ENCODE measurements at places on chromosomes 12 and 14.

DNA sequence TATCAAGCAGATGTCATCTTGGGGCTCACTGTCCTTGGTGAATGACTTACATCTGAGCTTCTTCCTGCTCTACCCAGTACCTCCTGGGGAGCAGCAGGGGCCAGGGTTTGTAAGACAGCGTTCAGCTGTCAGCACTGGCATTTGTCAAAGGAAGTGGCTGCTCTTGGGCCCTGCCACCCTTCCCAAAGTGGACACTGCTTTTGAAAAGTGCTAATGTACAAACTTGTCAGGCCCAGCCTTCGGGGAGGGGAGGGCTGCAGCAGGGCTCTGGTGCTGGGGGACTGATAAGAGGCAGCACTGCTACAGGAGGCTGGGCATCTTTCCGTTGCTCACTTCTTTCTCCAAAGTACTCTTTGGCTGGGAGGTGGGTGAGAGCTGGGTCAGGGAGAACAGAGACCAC is 59.8 kb upstream of the RBM19 start:
- DNase-seq = no peak

- DNase-seq = no peak
These were observed 642 bp upstream of the ACSM4 start for GRCh38 chr12:7303230-7303629.

DNA sequence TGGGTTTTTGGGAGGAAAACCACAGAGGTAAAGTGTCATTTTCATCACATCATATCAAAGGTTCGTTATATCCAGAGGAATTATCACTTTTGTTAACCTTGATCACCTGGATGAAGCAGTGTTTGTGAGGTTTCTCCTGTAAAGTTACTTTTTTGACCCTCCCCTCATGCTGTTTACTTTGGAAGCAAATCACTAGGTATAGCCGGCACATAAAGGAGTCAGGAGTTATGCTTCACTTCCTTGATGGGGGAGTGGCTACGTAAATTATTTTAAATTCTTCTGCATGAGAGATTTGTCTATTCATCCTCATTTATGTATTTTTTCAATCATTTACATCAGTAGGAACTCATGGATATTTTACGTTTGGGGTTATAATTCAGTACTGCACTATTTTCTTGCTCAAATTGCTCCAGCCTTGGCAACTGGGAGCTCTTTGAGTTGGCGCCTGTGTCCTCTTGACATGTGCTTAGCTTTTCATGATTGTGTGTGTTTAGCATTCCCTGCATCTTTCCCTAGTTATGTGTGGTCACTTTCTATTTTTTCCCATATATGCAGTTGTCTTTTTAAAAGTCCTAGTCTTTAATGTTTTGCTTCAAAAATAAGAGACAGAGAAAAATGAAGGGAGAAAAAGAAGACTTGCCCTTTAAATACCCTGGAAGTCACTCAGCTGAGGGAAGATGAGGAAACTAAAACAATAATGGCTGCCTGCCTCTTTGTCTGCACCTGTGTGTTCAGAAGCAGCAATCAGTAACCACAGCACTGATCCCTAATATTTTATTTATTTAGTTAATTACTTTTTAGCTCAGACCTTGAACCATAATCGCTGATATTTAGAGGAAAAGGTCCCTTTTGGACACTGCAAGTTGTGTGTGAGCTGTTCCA is 62.1 kb downstream of the ZNF641 start:
- DNase-seq = no peak

GRCh38 chr12:87943762-87944161 is 85.4 kb downstream of the C12orf50 start:
- no peak for DNase-seq

- no peak for DNase-seq
These were observed 33.5 kb upstream of the TCL1B start for GRCh38 chr14:95652690-95653089.

DNA sequence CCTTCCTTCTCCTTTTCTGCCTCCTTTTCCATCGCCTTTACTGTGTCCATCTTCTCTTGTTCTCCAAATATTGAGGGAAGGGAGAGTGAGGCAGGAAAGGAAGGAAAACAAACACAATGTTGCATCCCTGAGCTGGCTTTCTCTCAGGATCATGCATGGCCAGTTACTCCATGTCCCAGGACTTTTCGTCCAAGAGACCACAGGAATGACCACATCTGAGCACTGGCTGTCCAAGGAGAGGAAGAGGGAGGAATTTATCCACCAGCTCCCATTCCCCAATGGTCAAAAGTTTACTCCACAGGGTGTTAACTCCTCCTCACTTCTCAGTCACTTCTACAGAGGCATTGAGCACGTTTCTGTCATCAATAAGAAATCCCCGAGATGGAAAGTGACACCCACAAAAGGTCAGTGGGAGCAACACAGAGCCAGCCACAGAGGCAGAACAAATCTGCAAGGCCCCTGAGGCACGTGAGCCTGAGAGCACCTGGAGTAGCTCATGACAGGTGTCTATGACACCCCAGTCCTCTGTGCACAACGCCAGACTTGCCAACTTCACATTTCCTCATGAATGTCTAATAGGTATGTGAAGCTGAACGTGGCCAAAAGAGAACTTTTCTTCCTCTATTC is 177.3 kb upstream of the NUDT4 start:
- DNase-seq = no peak

DNA sequence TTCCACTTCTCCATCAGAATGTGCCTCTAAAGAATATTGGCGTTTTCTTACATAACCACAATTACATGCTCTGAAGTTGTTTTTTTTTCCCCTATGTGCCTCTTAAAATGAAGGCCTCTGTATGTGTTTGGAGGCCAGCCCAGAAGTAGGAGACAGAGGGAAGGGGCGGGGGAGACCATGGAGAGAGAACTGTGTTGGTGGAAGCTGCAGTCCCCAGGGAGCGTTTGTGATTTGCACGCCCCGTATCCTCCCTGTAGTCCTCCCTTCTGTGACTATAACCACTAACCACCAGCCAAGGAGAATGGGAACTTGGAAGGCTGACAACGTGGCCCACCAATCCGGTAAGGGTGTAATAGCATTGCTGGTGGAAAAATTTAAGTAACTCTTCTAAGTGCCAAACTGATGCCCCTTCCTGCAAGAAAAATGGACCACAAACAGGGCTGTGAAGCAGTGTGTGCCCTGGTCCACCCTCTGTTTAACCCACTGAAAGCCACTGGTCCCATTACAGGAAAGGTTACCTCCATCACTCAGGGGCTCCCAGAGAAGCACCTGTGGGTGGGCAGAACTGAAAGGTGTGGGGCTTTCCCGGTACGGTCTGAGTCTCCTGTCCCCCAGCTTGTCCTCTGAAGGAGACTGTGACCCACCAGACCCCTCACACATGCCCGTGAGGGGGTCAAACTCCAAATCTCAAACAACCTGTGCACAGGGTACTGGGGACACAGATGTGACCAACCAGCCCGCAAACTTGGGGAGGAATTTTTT is 36.8 kb downstream of the CCDC88C start:
- no peak for DNase-seq

- no peak for DNase-seq
These were observed 2.2 kb upstream of the DAAM1 start for GRCh38 chr14:59186306-59186705.

DNA sequence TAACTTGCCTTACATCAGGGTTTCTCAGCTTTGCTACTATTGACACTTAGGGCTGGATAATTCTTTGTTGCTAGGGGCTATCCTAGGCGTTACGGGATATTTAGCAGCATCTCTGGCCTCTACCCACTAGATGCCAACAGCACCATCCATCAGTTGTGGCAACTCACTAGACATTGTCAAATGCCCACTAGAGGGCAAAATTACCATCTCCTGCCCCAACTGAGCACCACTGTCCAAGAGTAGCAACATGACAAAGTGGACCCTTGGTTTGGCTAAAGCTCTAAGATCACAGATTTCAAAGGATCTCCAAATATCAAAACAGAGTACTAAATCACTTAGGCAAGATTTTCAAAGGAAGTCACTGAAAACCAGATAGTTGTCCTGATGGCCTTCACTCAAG is 251.7 kb upstream of the TBX3 start:
- no peak for DNase-seq
